ENCODE measurements at places on chromosomes 4 and X.

DNA sequence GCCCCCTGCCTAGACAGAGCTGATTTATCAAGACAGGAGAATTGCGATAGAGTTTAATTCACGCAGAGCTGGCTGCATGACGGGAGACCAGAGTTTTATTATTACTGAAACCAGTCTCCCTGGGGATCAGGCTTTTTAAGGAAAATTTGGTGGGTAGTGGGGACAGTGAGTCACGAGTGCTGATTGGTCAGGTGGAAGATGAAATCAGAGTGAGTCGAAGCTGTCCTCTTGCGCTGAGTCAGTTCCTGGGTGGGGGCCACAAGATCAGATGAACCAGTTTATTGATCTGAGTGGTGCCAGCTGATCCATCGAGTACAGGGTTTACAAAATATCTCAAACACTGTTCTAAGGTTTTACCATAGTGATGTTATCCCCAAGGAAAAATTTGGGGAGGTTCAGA, 36.6 kb downstream of the MYOZ2 start:
- no peak for DNase-seq

DNA sequence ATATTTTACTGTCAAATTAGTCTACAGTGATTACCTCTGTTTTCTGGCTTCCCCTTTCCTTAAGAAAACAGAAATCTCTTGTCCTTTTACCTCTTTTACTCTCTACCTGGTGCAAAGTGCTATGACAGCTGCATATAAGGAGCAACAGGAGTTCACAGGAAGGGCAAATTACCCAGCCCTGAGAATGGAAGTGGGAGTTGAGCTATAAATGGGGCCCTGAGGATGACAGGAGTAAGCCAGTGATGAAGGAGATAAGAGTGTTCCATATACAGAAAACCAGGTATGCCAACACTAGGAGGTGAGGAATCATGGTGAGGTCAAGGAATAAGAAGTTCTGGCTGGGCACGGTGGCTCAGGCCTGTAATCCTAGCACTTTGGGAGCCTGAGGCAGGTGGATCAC, 4.5 kb upstream of the HSD17B13 start:
- DNase-seq: no peak

GRCh38 chr4:1055721-1056590, 44.5 kb downstream of the FGFRL1 start:
- DNase-seq: peak; percentile 52

- no peak for DNase-seq
These were observed 40.5 kb downstream of the NFKB1 start for GRCh38 chr4:102541697-102542096.

DNA sequence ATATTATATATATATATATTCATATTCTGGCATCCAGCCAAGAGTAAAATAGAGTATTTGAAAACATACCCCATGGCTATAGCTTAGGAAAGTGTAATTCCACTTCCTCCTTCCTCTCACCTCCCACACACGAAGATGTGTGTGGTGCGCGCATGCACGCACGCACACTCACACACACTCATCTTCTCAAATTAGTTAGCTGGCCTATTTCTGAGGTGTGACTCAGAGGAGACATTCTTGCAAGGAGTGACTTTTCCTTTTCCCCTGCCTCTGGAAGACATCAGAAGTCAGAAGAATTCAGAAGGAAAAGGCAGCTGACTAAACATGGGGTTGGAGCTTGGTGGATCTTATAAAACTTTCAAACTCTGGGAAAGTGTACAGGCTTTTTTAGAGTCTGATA, 8.8 kb downstream of the ENPEP start:
- DNase-seq: no peak

- no peak for DNase-seq
These were observed 35.3 kb downstream of the PNPLA4 start for GRCh38 chrX:7891928-7892327.

DNA sequence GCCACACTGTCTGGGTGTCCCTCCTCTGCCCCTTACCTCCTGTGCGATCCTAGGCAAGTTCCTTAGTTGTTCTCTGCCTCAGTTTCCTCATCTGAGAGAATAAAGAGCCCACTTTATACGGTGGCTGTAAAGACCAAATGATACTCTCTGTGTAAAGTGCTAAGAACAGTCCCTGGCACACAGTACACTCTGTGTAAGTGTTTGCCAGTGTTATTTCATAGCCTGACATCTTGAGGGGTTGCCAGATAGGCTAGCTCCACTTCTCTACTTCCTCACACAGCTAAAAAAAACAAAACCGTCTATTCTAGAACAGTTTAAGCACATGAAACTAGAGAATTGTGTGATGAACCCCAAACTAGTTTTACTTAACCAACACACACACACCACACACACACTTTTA, 17.1 kb downstream of the SPON2 start:
- no peak for DNase-seq

DNA sequence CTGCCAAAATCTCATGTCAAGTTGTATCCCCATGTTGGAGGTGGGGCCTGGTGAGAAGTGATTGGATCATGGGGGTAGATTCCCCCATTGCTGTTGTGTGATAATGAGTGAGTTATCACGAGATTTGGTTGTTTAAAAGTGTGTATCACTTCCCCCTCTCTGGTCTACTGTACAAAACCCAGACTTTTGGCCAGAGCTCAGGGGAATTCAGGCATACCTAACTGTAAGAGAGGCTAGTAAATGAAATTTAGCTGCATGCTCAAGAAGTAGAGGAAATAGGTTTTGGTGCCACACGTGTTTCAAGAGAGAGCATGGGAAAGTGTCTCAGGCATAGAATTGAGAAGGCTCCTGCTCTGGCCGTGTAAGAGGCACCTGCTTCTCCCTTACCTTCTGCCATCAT, 190.5 kb upstream of the GALNTL6 start:
- DNase-seq: no peak

- no peak for DNase-seq
These were observed 12.8 kb upstream of the F8A1 start for GRCh38 chrX:154873329-154873728.

GRCh38 chrX:52979993-52980392, 21.7 kb upstream of the FAM156A start:
- DNase-seq: no peak

DNA sequence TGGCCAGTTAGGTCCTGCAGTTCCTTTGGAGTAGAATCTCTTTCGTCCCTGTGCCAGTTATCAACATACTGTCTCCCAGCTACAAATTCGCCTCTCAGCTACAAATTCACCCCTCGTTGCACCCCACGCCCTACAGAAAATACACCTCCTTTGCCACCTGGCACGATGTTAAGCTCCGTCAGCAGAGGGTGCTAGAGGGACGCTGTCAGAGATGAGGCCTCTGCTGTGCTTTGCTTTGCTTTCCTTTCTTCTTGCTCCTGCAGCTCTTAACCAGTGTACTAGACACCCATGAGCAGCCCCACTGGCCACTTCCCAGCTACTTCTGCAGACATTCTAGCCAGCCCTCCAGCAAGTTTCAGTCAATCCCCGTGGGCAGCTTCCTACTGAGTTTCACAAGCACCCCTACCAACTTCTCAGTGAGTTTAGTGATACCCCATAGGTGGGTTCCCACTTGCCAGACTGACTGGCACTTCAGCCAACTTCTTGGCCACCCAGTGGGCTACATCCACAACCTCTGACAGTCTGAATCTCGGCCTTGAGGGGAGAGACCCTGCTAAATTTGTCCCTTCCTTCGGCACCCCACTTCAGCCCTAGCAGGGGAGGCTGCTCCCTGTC, 21.8 kb downstream of the HAUS3 start:
- DNase-seq: peak; percentile 72

DNA sequence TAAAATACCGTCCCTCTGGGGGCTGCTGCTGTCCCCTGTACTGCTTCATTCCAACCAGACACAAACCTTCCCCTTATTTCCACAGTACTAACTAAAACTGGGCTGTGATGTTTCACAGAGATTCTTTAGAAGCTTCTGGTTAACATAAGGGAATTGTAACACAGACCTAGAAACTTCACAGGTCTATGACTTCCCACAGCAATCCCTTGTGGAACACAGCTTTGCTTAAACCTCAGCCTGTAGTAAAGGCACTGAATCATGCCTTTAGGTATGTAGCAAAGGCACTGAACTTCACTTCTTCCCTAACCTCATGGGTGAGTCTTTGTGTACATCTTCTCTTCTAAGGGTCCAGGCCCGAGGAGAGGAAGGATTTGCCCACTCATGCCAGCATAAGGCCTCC, 49.4 kb downstream of the SPINK2 start:
- DNase-seq: no peak

DNA sequence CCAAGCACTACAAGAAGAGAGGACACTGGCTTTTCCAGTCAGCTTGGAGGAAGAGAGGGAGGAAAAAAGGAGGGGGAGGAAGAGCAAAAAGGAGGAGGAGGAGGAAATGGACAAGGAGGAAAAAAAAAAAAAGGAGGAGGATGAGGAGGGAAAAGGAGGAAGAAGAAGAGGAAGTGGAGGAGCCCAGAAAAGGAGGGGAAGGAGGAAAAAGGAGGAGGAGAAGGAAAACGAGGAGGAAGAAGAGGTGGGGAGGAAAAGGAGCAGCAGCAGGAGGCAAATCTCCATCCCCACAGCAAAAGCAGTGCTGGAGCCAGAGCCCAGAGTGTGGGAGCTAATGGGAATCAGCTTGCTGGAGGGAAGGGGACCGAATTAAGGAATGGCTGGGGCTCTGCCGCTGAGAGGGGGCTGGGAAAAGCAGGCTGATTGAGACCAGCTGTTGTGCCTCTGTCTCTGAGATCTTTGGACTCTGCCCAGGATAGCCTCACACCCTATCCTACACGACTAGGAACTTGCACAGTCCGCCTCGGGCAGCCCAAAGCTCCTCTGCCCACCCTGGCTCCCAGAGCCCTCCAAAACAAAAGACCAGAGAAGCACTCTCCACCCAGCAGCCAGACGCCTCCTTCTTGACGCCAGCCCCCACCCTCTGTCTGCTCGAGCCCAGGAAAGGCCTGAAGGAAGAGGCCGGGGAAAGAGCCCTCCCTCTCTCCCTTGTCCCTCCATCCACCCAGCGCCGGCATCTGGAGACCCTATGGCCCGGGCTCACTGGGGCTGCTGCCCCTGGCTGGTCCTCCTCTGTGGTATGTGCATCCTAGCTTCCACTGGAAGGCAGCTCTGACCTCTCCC, at the start of gene XPNPEP2:
XPNPEP2 (plus strand) TSS at position 514 of the 843 bp plus-strand sequence; CDS start at position 749, 235 bp downstream.
- no peak for DNase-seq

DNA sequence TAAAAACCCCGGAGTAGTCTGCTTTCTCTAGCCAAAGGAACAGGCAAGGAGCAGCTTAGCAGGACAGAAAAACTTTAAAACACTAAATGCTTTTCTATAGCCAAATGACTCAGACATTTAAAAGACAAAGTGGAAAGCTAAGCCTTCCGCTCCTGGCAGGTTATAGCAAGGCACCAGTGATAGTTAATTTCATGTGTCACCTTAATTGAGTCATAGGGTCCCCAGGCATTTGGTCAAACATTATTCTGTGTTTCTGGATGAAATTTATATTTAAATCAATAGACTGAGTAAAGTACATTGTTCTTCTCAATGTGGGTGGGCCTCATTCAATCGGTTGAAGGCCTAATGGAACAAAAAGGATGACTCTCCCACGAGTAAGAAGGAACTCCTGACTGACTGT, 885.7 kb upstream of the ADGRL3 start:
- DNase-seq: no peak

GRCh38 chr4:170127758-170128157, 38.0 kb upstream of the AADAT start:
- DNase-seq: no peak

DNA sequence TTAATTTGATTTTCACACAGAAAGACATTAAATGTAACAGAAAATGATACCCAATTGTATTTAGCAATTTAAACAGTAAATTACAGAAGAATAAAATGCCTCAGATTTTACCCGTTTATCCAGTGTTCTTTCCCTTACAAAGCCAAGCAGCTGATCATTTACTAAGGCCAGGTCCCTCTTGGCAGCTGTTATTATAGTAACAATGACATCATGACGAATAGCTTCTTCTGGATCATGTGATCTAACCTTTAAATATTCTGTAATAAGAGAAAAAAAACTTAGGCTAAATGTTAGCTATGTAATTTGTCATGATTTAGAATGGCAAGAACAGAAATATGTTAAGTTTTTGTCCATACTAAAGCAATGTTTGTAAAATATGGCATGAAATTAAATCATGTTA, 69.4 kb downstream of the PDS5A start:
- DNase-seq: no peak

DNA sequence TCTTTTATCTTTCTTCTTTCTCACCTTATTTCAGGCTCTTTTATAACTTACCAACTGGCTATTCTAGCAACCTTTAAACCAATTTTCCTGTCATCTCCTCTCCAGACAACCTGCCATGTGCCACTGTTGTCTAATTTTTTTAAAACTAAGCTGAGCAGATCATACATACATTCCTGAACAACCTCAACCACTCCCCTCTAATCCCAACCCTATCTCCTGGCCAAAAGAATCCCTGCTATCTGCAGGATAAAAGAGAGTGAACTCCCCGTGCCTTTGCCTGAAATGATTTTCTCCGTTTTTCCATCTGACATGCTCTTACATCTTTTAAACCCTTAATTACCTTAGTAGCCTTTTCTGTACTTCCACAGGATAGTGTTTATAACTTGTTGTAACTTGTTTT, 35.5 kb downstream of the DCUN1D4 start:
- DNase-seq: no peak

DNA sequence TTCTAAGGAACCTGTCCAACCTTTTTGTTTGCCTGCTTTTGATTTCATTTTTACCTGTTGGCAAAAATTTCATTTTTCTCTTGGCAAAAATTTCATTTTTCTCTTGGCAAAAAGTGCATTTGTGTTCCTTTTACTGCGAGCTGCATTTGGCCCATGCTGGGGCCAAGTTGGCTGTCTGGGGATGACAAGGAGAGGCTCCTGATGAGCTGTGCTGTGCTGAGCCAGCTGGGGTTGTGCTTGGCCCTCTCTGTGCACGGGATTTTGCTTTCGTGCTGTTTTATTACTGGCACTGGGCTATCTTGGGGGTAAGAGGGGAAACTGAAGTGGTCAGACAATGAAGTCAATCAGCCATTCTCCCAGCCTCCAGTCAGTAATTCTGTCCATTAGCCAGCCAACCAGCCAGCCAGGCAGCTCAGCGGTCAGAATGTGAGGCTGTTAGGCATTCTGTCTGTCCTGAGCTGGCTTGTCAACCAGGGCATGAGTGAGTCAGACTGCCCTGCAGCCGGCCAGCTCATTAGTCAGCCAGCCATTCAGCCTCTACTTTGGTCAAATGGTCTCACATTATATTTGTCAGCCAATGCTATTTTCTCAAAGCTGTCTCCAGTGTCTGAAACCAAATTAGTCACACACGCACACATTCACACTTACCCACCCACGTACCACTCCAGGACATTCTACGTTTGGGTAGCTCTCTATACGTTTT, 56.9 kb upstream of the PRPS1 start:
- DNase-seq: no peak

DNA sequence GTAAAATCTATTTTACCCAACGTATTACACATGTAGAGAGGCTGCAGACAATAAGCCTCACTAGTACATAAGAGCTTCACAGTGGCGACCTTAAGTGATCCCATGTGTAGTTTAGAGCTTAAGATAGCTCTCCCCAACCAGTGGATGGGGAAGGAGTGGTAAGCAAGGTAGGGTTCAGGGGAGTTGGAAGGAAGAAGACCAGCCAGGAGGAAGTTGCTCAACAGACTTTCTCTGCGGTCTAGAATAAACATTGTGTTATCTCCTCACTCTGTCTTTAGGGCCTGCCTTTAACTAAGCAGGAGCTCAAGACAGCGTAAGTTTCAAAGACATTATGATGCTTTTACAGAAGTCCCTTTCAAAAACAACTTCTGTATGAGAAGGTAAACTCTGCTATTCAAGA, 16.8 kb downstream of the MEPE start:
- no peak for DNase-seq

- DNase-seq: no peak
These were observed 174.1 kb upstream of the ADAMTS3 start for GRCh38 chr4:72743078-72743477.
